ENCODE measurements at places on chromosomes 3 and 15.

- DNase-seq = peak; percentile 2
These were observed 66.7 kb upstream of the STT3B start for GRCh38 chr3:31465999-31466398.

DNA sequence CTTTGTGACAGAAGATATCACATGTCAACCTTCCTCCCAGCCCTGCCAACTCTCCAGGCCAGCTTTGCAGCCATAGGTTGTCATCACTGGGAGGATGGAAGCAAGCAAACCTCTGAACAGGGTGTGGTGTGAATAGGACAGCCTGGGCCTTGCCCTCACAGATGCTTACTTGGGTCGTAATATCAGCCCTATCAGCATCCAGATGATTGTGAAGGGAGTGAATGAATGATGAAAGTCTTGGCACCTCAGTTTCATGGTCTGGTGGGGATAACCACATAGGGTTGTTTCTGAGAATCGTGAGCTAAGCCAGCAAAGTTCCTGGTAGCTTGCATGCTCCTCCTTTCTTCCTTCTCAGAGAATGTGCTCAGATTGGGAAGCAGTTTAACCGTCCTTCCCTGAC lies 55.1 kb upstream of the POLR2M start:
- DNase-seq = no peak

DNA sequence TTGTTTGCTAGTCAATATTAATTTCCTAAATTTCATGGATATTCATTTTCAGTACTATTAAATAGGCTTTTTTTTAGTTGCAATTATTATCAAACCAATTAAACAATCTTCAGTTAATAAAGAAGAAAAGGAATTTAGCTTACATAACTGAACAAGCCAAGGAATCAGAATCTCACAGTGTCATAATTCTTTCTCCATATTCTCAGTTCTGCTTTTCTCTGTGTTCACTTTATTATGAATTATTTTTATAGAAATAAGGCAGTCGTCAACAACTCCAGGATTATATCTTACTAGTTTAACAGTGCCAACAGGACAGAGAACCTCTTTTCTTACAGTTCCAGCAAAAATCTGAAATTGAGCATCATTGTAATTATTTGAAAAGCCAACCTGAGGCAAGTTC lies 221.7 kb downstream of the CGGBP1 start:
- no peak for DNase-seq

- no peak for DNase-seq
These were observed 113.2 kb downstream of the RFTN1 start for GRCh38 chr3:16400106-16400931.

- DNase-seq = peak; percentile 59
These were observed 138.7 kb downstream of the PEX5L start for GRCh38 chr3:179898024-179898423.

- peak; percentile 73 for DNase-seq
These were observed 146.2 kb downstream of the KLF13 start for GRCh38 chr15:31472636-31473384.

DNA sequence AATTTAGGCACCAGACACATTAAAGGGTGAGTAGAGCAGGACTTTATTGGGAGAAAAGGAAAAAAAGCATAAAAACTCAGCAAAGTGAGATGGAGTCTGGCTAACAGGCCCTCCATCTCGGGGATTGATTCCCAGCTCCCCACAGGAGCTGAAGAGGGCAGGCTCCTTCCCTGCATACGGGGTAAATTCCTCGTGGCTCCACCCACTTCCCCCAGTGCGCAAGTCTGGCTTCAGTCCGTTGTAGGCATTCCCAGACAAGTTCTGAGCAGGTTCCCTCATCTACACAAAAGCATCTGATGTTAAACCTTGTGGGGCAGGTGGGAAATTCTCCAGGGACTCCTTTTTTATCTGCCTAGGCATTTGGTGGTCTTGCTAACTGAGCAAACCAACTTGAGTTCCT lies 722.6 kb downstream of the ZNF385D start:
- no peak for DNase-seq

DNA sequence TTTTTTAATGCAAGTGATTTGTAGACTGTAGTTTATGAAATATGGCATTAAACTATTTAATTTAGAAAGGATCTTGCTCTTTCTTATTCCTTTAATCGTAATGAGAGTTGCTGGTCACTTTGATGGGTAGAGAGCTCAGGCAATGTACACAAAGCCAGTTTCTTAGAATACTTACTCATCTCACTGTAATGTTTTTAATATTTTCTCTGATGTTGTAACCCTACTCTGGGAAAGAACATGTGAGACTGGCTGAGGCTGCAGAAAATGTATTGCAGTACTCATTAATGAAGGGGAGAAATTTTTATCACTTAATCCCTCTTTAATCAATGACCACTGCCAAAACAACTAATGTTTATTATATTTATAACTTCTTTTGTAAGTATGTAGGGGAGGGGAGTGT lies 479.4 kb upstream of the KCNMB2 start:
- no peak for DNase-seq

- peak; percentile 42 for DNase-seq
These were observed 65.6 kb downstream of the SLC6A6 start for GRCh38 chr3:14467814-14468620.

DNA sequence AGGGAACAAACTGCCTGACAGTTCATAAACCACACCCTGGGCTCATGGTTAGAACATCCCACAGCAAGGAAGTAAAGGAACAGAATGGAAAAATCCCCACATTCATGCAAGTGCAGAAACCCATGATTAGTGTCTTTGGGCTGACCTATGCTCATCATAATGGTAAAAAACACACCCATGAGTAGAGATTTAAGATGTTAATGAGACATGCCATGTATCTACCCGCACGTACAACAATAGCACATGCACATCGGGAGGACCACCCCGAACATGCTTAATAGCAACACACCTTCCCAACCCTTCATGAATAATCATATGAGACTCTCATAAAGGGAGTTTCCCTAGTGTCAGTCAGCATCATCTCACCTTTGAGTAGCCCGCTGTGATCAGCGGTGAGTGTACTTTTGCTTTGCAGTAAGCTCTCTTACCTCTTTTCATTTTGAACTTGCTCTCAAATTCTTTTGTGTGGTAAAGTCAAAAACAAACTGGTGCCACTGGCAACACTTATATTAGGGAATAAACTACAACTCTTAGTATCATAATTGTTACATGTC lies 23.2 kb downstream of the ZBED2 start:
- DNase-seq = no peak

- no peak for DNase-seq
These were observed 295.4 kb upstream of the TPRG1 start for GRCh38 chr3:188876370-188876769.

- peak; percentile 100 for DNase-seq
These were observed 14.8 kb downstream of the PBRM1 start for GRCh38 chr3:52670621-52671521.

- no peak for DNase-seq
These were observed 16.6 kb downstream of the ZIC4 start for GRCh38 chr3:147389717-147390116.

GRCh38 chr3:59306436-59306835 lies 256.6 kb upstream of the CFAP20DC start:
- no peak for DNase-seq
